Fibroblast of the aortic adventitia (primary cell): ENCODE measurements at places on chromosomes 2 and 18. TPM values are rescaled to one million over a fixed set of nuclear protein-coding genes. Genes with fewer than 3 reads are reported as not detected.

- DNase-seq = no peak
These were observed 92.9 kb upstream of the WDR75 start for GRCh38 chr2:189348369-189348768.

DNA sequence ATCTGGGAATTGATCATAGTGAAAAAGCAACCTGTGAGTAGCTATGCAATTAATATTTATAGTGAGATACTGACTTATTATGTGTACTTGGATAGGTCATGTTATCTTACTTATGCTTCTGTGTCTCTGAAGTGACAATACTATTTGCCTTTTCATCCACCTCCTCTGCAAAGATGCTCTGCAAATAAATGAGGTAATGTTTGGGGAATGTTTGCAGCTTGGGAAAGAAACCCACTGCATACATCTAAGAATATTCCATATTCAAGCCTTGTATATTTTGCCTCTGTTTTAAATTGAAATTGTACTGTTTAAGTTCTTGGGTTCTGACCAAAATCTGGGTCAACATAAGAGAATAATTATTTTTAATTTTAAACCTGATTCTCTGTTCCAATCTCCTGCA, 217.4 kb upstream of the DTNA start:
- DNase-seq = no peak

The POTEI gene
- total RNA-seq = not detected in 2 replicates

The FBXO36 gene
- 1.6 and 5.5 TPM in 2 replicates for total RNA-seq

- DNase-seq = no peak
These were observed 124.9 kb downstream of the GREB1L start for GRCh38 chr18:21366896-21367295.

DNA sequence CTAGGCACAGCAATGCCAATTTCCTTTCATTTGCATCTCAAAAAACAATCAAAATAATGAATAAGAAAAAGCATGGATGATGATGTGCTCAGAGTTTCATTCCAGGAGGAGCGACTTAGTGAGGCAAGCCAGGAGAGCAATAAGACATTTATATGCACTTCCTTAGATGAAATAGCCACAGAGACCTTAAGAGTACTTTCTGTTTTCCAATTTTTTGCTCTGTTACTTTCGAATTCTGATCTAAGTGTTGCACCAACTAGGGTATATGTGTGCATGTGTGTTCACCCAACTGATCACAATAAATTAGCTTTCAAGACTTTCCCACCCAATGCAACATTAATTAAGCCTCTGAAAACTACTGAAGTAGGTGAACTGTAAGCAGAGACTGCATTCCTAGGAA, 709 bp downstream of the RAB27B start:
- DNase-seq = no peak

GRCh38 chr2:209821806-209822205, 50.2 kb downstream of the UNC80 start:
- DNase-seq = no peak

The CCDC85A gene
- 0.45 and 1.8 TPM in 2 replicates for total RNA-seq

The INHA gene
- total RNA-seq = 0.18 and 2.0 TPM in 2 replicates

The ZAP70 gene
- 0.25 TPM in 1 of 2 replicates, not detected in the other for total RNA-seq

The AGXT gene
- total RNA-seq = not detected in 2 replicates

The SCN3A gene
- 3.1 and 102 TPM in 2 replicates for total RNA-seq

- DNase-seq = no peak
These were observed 35.6 kb downstream of the RAMP1 start for GRCh38 chr2:237894986-237895543.

DNA sequence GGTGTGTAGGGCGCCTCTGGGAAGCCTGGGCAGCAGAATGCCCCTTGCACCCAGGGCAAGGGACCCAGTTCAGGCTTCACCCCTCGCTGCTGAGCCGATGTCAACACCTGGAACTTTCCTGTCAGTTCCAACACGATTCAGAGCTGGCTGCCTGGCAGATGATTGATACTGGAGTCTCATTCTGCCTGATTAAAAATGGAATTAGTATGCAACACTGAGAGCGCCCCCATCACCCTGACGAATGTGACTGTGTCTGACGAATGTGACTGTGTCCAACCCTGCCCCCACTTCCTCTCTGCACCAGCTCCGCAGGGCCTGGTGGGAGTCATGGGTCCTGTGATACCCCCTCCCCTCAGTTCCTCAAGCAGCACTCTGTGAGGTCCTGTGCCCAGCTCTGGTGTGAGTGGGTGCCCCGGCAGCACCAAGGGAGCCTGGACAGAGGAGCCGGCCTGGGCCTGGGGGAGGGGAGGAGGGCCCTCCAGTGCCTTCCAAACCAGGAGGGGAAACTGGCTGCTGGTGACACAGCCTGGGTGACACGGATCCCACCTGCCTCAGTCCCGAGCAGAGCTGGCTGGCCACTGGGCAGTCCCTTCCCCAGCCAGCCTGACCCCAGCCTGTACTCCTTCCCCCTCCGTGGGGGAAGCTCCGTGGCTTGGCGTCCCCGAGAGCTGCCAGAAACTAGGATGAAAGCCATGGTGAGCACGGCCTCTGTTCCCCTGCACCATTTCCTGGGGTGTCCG, 41.4 kb upstream of the ALPP start:
- DNase-seq = no peak

GRCh38 chr18:79964330-79965118, at the start of gene HSBP1L1:
Gene HSBP1L1 (plus strand): TSS chr18:79964643. CDS start chr18:79964736, 93 bp downstream.
- peak; percentile 25 for DNase-seq

DNA sequence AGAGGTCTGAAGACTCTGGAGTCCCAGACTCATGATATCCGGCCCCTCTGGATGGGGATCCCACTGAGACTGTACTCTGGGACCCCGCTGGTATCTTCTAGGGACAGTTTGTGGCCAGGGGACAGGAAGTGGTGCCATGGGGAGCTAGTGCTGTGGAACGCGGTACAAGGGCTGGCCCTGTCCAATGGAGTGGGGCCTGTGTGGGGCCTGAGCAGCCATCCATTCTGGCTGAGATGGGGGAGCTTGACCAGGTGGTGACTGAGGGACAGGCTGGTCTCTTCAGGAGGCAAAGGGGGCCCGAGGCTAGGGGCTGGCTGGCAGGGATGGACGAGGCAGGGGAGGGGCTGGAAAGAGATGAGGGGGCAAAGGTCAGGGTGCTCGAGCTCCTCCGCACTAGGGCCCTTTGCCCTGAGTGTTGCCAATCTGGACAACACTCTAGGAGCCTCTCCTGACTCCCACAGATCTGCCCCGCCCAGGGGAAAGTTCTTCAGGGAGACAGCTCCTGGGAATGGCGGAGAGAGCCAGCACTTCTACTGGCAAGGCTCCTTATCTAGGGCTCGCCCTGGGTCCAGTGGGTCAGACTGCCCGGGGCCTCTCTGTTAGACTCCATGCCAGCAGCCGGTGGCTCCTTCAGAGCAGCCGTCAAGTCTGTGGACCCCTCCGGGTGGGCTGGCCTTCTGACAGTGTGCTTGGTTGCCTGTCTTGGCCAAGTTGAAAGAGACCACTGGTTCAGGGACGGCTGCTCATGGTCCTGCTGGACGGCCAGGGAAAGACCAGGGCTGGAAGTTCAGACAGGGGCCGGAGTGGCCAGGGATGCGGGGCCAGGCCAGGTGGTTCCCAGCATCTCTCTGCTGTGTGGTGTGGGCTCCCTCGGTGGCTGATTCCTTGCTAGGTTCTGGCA, 12.3 kb downstream of the MALL start:
- DNase-seq = no peak

The UGT1A6 gene
- total RNA-seq = 0.09 TPM in 1 of 2 replicates, not detected in the other

DNA sequence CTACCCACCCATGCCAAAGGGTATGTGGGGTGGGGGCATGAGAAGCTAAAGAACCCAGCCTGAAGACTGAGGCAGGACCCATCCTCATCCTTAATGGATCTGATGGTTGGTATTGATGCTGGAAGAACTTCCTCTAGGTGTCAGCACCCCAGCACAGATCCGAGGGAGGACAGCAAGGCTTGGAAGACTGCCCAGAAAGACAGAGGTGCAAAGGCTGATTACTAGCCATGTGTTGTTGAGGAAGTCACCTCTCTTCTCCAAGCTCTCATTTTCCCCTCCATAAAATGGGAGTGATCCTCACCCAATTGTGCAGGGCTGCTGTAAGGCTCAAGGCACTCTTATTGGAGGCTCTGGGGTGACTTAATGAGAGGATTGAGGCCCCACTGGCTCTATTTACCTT, 256.5 kb downstream of the CELF4 start:
- no peak for DNase-seq

- peak; percentile 4 for DNase-seq
These were observed 53.8 kb upstream of the SLC5A7 start for GRCh38 chr2:107932488-107932887.

DNA sequence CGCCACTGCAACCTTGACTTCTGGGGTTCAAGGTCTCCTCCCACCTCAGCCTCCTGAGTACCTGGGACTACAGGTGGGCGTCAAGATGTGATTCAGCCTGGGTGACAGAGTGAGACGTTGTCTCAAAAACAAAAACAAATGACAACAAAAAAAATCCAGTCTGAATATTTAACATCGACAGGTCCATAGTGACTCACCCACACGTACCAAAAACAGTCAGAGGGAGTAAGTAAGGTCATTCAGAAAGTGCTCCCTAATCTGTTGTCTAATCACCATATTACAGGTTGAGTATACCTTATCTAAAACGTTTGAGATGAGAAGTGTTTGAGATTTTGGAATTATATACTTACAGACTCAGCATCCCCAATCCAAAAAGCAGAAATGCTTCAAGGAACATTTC, 24.4 kb downstream of the SAP130 start:
- no peak for DNase-seq

- no peak for DNase-seq
These were observed 64.8 kb downstream of the PDCL3 start for GRCh38 chr2:100627330-100628300.

The SKOR2 gene
- total RNA-seq = not detected in 2 replicates

DNA sequence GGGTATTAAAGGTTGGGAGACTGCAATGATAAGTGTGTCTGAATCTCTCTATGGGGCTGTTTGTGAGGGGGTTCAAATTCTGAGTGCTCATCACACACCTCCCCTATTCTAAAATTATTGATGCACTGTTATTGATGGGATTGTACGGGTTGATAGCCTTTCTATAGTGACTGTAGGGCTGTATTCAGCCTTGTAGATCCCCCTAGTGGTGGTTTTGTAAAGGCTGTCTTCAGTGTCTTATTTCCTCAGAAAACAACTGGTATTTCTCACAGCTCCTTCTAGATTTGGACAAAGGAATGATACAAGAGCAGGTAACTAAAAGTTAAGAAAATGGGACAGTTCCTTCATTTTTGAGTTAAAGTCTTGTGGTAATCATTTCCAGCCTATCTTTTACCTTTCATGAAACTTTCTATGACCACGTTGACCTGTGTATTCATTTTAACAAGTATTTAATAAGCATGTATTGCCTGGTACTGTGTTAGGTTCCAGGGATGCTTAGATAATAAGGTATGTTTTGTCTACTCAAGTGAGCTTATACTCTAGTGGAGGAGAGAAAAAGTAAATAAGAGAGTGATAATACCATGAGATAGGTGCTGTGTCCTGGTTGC, 21.2 kb downstream of the SMAD4 start:
- peak; percentile 74 for DNase-seq

DNA sequence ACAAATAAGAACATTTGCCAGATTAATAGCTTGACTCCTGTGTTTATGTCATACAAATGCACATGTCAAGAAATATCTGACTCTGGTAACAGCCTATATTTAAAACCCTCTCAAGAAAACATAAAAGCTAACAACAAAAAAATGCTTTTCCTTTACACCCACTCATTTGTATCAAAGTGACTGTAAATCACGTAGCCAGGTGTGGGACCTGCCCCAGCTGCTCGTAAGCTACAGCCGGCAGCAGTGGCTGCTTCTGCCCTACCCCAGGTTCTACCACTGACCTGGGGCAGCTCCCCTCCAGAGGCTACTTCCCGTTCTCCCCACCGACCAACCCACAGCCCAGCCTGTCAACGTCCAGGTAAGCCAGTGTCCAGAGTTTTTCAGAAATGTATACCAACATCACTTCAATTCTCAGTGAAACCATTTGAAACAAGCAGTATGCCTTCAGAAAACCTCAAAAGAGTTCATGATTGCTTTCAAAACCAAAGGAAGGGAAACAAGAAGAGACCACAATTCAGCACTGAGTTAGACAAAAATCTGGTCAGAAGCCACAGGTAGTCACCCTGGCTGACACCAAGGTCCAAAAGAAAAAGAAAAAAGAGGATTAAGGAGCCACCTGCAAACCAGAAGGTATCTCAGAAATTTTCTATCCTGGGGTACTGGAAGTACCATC, 40.4 kb downstream of the KIDINS220 start:
- no peak for DNase-seq

GRCh38 chr2:173101687-173102086, 26.0 kb downstream of the MAP3K20 start:
- peak; percentile 75 for DNase-seq

The STPG4 gene
- 0.09 TPM in 1 of 2 replicates, not detected in the other for total RNA-seq

GRCh38 chr2:26376799-26377198, 24.9 kb upstream of the DRC1 start:
- no peak for DNase-seq

GRCh38 chr2:221848286-221848685, 276.2 kb upstream of the EPHA4 start:
- DNase-seq = no peak

DNA sequence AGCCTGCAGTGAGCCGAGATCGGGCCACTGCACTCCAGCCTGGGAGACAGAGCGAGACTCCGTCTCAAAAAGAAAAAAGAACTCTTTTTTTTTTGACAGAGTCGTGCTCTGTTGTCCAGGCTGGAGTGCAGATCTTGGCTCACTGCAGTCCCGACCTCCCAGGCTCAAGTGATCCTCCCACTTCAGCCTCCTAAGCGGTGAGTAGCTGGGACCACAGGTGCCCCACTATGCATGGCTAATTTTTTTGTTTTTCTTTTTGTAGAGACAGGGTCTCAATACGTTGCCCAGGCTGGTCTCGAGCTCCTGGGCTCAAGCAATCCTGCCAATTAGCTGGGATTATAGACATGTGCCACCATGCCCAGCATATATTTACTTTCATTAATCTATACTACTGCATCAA, 12.5 kb upstream of the INO80D start:
- no peak for DNase-seq

- DNase-seq = no peak
These were observed 11.2 kb upstream of the LBH start for GRCh38 chr2:30219886-30220875.

The SETBP1 gene
- total RNA-seq = 10.5 and 15.0 TPM in 2 replicates

GRCh38 chr2:27915874-27916273, 25.3 kb downstream of the BABAM2 start:
- DNase-seq = no peak

DNA sequence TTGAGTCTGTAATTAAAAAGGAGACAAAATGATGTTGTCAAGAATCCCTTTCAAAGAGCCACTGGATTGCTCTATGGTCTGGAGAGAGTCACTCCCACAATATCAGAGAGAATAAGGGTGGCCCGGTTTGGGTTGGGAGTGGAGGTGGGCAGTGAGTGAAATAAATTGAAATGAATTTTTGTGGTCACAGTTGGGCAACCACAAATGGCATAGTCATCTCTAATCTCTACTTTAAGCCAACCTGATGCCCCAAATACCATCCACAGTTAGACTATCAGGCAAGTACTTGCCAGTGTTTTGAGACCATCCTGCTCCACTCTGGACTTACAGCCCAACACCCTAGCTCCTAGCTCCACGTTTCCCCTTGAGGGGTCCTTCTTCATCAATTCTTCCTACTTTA, 559.7 kb downstream of the BCL11A start:
- no peak for DNase-seq

GRCh38 chr2:177272765-177273164, 8.2 kb upstream of the NFE2L2 start:
- no peak for DNase-seq
